ENCODE measurements at places on chromosomes 4 and X.

DNA sequence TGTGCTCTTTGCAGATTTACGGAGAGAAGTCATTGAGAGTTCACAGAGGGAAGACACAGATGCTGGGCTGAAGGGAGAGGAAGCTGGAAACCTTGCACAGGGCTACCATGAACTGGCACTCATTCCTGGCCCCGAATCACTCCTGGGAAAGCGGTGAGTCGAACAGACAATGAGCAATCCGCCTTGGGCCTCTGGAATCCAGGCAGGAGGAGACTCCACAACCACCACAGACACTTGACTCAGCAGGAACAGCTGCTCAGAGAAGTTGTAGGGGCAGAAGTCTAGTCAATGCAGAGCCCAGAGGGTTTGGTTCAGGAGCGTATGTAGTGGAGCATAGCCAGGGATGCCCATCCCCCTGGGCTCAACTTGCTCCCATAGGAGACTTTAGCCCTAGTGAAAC lies 62.8 kb upstream of the GRIA3 start:
- DNase-seq: no peak

GRCh38 chrX:149060921-149061320 lies 444.2 kb downstream of the IDS start:
- no peak for DNase-seq

DNA sequence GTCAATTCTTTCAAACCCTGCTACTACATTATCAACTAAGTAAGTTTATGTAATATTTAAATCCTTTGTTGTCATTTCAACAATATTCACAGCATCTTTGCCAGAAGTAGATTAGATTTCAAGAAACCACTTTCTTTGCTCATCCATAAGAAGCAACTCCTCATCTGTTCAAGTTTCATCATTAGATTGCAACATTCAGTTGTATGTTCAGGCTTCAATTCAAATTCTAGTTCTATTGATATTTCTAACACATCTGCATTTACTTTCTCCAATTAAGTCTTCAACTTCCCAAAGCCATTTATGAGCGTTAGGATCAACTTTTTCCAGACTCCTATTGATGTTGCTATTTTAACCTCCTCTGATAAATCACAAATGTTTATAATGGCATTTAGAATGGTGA lies 66.1 kb downstream of the BMP3 start:
- no peak for DNase-seq

DNA sequence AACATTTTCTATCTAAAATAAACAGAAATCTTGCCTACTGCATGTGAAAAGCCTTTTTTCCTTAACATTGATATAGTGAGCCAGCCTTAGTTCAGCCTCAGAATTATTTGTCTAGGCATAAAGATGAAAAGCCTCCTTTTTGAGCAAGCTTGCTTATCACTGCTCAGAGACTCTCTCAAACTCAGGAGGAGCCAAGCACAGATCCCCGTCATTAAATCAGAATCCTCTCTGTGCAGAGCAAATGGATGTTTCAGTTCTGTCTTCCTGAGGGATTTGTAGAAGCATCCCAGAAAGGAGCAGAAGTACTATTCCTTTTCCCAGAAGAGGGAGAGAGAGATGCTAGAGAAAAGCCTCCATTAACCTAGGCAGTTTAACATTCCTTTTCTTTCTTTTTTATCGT lies 186.9 kb upstream of the LNX1 start:
- DNase-seq: no peak

- no peak for DNase-seq
Observed at GRCh38 chr4:138056541-138056940, 185.6 kb downstream of the SLC7A11 start.

DNA sequence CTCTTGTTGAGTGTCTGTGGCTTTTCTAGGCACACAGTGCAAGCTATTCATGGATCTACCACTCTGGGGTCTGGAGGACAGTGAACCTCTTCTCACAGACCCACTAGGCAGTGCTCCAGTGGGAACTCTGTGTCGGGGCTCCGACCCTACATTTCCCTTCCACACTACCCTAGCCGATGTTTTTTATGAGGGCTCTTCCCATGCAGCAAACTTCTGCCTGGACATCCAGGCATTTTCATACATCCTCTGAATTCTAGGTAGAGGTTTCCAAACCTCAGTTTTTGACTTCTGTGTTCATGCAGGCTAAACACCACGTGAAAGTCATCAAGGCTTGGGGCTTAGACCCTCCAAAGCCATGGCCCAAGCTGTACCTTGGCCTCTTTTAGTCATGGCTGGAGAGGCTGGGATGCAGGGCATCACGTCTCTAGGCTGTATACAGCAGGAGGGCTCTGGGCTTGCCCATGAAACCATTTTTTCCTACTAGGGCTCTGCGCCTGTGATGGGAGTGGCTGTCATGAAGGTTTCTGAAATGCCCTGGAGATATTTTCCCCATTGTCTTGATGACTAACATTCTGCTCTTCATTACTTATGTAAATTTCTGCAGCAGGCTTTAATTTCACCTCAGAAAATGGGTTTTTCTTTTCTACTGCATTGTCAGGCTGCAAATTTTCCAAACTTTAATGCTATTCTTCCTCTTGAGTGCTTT lies 249.8 kb upstream of the CPEB2 start:
- DNase-seq: no peak

GRCh38 chr4:807792-808191 lies 18.1 kb downstream of the CPLX1 start:
- DNase-seq: no peak

- peak; percentile 57 for DNase-seq
Observed at GRCh38 chr4:117134386-117134785, 49.0 kb upstream of the TRAM1L1 start.

DNA sequence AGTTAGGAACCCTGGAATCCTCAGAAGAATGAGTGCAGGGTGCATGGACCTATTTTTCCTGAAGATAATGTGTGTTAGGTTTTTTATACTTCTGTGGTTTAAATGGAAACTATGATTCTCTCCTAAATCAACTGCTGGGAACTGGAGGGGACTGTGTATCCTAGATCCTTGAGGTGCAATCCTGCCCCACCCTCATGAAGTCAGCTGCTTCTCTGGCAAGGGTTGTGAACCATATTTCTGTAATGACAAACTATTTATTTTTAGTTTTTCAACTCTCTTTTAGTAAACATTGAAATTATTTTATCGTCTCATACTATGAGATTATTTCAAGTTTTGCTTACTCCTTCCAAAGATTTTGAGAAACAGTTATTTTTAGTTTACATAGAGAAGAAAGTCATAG lies 25.8 kb upstream of the VEGFC start:
- no peak for DNase-seq

DNA sequence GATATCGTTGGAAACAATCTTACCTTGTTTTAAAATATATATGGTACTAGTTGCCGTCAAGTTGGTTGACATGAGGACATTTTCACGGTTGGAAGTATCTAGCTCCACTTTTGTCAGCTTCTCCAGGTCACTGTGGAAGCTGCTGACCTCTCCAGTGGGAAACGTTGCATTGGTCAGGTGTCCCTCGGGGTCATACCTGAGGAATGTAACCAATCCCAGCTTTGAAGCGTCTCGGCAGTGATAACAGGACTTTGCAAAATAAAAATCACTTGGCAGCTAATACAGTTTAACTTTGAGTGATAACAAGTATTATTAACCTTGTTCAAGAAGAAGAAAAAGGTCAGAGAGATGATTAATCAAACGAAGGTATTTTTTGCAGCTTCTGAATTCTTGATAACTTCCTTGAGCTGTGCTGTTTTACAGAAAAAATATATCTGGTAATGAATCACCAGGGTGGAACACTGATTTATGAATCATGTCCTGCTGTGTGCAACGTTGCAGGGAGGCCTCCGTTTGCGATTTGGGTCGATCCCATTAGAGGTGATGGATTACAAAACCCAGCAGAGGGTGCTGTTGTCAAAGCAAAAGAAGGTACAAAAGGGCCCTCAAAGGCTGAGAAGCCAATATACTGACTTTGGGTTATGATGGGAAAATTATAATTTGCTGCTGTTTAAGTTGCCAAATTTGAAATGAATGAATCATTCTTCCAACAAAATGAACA lies 60.1 kb downstream of the SH2D1A start:
- DNase-seq: peak; percentile 90

DNA sequence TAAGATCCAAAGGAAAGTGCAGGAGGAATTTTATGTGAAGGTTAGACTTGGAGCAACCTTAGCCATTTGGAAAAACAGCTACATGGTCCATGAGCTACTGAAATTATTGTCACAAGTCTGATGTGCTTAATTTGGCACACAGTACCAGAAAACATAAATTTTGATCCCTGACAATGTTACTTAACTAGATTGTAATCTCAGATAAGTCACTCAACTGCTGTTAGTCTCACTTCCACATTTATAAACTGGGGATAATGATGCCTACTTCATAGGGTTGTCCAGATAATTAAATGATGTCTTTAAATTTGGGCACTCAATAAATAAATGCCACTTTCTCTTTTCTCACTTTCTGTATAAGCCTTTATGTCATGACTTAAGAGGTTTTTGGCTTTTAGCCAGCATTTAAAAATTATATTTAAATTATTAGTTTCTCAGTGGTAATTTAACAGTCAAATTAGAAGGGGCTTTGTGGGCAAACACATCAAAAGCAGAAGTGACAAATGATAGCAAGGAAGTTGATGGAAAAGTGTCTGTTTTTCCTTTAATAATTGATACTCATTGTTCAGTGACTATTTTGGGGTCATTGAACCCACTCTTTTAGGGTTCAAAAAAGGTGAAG lies 58.3 kb downstream of the PAQR3 start:
- DNase-seq: peak; percentile 43

DNA sequence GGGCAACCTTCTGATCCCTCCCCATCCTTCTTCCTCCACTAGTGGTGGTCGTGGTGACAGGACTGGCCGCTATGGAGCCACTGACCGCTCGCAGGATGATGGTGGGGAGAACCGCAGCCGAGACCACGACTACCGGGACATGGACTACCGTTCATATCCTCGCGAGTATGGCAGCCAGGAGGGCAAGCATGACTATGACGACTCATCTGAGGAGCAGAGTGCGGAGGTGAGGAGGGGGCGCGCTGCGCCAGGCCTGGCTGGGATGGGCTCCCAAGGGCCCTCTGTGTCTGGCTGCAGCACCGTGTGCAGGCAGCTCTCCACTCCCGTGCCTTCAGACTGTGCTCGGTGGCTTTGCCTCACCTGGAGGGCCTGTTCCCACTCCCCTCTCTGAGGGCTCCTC lies 24.3 kb downstream of the RBM10 start:
- no peak for DNase-seq

GRCh38 chr4:27020603-27021002 lies 160.0 kb downstream of the STIM2 start:
- no peak for DNase-seq

DNA sequence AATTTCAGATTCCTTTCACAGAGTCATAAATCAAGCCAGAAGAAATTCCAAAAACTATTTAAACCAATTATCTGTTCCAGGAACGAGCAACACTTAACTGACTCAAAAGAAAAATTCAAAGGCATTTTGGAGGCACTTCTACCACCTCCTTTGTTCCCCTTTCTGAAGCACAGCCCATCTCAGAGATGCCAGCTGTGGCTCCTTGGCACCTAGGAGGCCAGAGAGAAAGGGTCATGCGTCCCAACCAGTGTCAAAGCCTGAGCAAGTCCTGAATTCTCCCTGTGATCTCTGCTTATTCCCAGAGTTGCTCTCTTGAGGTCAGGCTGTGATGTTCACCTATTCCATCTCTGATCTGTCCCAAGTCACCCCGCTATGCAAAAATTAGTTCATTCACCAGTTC lies 105.0 kb upstream of the S100G start:
- DNase-seq: no peak

DNA sequence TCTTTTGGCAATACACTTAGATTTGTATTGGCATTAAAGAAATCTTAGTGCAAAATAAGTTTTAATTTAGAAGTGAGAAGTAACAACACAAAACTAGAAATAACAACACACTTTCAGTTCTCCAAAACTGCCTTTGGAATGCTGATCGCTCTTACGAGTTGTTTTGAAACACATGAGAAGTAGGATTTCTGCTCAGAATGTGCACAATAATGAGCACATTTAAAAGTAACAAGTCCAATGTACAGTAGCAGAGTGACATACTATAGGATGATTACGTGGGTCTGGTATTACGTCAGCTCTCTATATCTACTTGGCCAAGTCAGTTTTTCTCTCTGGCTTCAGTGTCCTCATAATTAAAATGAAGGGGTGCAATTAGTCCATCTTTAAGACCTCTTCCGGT lies 164.8 kb downstream of the CHM start:
- no peak for DNase-seq

DNA sequence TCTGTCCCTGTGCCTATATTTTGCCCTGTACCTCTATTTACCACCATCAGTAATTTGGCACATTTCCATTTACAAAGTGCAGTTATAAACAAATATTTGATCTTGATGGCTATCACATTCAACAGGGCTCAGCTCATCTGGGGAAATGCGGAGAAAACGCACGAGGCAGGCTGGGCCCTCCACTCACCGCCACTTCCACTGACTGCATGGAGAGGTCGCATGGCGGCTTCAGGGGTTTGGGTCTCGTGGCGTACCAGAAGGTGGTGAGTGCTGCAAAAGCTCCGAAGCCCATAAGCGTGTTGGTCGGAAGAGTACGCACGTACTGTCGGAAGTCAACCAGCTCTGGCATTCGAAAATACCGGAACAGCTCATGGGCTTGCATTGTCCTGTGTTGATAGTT lies 22.6 kb downstream of the ACSL1 start:
- DNase-seq: no peak

DNA sequence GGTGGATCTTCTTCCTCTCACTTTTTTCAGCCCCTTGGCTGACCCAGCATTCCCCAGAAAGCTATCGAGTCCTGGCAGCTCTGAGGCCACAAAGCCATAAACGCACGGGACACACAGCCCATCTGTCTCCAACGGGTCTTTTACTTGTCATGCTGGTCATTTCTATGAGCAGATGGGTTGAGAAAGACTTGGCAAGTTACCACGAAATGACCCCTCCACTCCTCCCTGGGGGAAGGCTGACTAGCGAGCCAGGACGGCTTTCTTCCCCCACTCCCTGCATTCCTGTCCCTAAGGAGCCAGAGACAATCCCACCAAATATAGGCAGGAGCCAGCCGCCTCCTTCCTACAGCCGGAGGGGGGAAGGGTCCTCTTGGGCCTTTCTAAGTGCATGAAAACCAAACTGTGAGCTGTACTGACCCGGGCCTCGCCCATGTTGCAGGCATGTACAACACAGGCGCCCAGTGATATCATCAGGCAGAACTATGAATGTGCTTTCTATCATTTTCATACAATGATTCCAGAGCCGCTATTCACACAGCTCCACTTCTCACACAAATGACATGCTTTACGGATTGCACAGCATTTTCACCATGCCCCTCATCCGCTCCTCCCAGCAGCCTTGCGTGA lies 28.6 kb downstream of the AFAP1 start:
- no peak for DNase-seq

DNA sequence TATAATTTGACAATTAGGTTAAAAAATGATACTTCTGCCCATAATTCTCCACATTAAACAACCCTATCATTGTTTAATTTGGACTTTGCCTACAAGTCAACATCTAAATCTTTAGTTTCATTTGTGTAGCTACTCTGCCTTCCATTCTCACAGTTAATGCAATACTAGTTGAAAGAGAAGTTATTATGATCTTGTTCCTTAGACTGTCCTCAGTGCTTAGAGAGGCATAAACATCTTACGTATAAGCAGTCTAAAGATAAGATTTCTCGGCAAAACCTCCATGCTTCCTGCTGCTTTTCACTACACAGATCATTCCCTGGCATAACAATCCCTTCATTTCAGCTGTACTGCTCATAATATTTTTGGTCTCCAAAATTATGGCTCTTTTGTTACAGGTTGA lies 105.1 kb upstream of the CAMK2D start:
- DNase-seq: no peak

Measured in Karpas-422 (cell line).